ENCODE measurements at places on chromosomes 7 and 10.

- peak; percentile 8 for DNase-seq
Observed at GRCh38 chr7:149196151-149196704, 882 bp downstream of the ZNF282 start.

- no peak for DNase-seq
Observed at GRCh38 chr7:157757211-157757610, 420.4 kb downstream of the DNAJB6 start.

GRCh38 chr7:43220250-43220649, 107.8 kb downstream of the HECW1 start:
- no peak for DNase-seq

DNA sequence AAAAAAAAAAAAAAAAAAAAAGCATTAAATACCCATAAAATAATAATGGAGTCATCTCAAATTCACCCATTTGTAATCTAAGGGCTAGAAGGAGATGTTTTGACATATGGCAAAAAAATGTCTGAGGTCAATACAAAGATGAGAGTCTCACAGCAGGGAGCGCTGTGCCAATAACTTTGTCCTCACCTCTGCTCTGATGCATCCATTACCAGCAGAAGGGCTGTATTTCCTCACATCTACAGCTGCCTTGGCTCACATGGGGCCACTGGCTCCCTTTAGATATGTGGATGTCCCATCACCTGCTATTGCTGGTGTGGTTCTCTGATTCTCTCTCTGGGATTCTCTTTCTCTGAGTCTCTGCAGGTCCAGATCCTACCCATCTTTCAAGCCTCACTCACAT, 90.3 kb upstream of the FAM133B start:
- no peak for DNase-seq

- no peak for DNase-seq
Observed at GRCh38 chr10:72133517-72133916, 45.2 kb upstream of the SPOCK2 start.

DNA sequence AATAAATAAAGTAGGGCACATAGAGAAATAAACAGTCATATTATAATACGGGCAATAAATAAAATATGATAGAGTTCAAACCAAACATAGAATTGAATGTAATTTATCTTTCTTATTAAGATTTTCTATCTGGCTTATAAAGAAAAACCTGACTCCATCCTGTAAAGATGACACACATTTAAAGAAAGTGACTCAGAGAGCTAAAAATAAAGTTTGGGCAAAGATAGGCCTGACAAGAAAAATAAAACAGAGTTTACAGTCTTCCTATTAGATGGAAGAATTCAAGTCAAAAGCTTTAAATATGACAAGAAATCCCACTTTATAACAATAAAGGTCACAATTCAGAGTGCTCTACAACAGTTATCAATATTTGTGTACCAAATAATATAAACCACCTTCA, 580.6 kb downstream of the PHTF2 start:
- no peak for DNase-seq

GRCh38 chr10:42940487-42941294, 136.2 kb upstream of the RET start:
- DNase-seq, result no peak

GRCh38 chr10:132467464-132468149, 70.0 kb upstream of the INPP5A start:
- no peak for DNase-seq

- DNase-seq, result no peak
Observed at GRCh38 chr7:88540012-88540411, 219.5 kb upstream of the ZNF804B start.

DNA sequence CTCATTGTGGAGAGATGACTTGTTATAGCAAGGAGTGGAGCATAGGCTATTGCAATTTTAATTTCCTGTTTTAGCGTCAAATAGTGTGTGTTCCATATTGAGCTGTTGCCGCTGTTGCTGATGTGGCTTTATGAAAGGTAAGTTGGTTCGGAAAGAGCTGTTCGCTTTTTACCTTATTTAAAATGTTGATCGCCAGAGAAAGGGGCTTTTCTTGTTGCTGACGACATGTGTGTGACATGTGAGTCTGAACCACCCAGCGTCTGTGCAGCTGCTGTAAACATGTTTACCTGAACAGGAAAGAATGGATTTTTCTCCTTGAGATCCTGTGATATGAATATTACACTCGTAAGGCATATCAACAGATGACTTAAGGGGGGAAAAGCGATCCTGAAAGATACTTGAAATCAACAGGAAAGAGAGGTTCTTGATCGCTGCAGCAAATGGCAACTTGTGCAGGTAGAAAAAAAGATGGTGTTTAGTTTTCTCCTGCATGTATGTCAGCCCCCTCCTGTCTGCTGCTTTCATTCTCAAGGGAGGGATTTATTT, 2.5 kb downstream of the ZEB1 start:
- DNase-seq, result peak; percentile 45

DNA sequence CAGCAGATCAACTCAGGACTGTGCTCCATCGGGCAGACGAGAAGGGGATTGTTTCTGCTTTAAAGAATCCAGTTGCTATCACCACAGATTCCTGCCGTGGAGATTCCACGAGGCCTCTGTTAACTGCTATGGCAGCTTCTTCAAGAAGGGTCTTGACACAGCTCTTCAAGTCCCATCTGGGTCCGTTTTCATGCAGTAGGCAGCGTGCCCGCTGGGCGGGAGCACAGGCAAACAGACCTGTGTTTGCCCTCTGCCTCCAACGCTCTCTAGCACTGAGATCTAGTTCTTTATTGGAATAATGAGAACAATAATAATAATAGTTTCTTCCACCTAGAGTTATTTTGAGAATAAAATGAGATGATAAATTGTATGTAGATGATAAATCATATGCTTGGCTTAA, 127.2 kb upstream of the SP8 start:
- no peak for DNase-seq

- no peak for DNase-seq
Observed at GRCh38 chr10:116740971-116741370, 1.4 kb downstream of the HSPA12A start.

- DNase-seq, result no peak
Observed at GRCh38 chr7:117706210-117706609, 167.0 kb downstream of the CTTNBP2 start.

- DNase-seq, result no peak
Observed at GRCh38 chr7:158477866-158478265, 109.8 kb downstream of the PTPRN2 start.

- no peak for DNase-seq
Observed at GRCh38 chr10:113354711-113355110, 198.1 kb upstream of the HABP2 start.

DNA sequence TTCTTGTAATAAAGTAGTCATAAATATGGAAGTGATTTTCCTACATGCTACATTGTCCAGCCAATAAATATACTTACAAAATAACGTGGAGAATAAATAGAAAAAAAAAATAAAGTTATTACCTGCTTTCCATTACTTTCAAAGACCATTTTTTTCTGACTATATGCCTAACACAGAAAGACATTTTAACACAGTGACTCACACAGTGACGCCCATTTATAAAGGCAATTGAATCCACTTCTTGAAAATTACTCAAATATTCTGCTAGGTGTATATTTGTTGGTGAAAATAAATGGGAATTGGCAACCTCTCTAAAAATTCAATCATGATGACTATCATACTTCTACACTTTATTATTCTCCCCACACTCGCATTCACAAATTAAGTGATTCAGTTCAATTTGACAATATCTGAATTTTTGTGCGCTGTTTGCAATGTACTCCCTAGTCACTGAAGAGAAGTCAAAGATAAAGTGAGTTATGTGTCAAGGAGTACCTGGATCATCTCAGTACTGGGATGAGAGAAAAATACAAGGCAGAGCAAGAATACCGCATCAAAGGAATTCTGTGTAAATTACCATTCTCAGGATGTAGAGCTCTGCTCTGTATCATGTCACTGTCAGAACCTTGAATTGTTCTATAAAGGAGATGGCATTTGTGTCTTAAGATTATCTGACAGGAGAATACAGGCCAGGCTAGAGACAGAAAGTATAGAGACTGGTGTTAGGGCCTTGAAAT, 642.7 kb downstream of the IPMK start:
- DNase-seq, result no peak

DNA sequence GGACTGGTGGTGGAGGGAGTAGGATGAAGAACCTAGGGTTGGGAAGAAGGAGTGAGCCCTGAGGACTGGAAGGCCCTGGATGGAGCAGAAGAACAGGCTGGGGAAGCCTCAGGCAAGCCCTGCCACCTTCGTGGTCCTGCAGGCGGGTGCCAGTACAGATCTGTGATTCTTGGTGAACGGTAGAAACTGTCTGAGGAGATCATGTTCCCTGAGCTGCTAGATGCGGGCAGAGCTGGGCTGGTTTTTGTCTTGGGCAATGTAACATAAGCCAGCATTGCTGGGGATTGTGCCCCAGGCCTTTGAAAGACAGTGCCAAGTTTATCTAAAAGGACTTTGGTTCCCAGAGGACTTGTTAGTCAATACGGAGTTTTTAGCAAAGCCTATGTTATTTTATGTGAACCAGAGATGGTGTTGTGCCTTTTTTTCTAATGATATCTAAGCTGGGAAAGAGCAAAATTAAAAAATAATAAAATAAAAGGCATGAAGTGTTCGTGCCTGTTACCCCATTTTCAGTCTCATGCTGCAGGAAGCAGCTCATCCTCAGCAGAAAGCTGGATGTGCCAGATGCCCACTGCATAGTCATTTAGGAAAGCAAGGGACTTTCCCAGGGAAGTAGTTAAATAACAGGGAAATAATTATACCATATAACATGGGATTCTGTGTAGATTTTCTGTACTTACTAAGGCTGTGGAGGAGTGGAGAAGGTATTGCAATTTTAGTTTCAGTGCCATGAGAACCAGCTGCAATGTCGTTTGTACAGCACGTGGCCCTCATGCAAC, 24.4 kb upstream of the FIGNL1 start:
- no peak for DNase-seq

DNA sequence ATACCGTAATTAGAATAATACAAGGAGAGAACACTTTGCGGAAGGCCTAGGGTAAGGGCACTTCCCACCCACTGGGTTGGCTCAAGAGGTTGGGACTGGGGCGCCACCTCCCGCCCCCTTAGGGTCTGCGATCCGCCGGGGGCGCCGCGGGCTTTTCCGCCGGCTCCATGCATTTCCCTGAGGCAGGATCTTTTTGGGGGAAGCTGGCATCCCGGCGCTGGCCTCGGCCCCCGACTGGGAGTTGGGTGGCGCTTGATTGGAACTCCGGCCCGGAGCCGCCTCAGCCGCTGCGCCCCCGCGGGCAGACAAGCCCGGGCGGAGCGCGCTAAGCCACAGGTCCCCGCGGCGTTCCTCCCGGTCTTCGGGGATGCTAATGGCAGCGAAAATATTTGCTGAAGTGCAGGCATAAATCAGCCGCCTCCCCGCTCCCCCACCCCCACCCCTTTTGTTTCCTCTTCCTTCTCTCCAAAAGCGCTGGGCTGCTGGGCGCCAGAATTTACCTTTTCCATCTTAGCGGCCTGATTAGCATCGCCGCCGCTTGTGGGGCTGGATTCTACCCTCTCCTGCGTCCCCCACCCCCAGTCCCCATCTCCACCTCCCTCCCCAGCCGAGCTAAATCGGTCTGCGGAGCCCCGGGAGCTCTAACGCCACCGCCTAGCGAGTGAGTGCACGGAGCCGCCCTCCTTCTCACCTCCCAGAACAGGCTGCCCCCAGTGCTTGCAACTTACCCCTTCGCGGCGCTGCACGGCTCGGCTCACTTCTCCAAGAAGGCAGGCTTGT, 5.1 kb downstream of the UNC5B start:
- DNase-seq, result peak; percentile 46

GRCh38 chr7:81811956-81812865, 42.4 kb upstream of the HGF start:
- DNase-seq, result peak; percentile 31

DNA sequence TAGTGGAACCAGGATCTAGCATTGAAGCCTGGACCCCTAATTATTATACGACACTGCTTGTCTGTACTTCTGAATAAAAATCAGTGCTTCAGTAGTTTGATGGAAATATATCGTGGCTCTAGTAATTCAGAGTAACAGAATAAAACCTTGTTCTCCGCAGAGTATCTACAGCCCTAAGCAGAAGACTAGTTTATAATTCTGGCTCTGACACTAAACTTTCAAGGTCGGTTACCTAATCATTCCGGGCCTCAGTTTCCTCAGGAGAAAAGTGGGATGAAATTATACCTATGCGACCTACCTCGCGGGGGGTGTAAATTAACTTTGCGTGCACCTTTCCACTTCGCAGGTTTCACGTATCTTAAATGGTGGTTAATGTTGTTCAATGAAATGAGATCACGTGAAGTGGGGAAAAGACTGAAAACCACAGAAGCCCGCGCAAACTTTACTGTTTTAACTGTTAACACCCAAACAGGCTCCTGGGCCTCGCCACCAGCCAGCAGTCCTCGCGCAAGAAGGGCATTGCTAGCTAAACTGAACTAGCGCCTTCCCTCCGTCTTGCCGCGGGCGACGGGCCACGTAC, 615 bp downstream of the THAP5 start:
- no peak for DNase-seq

GRCh38 chr7:27860800-27861199, 120.8 kb downstream of the TAX1BP1 start:
- no peak for DNase-seq

GRCh38 chr10:59887972-59888640, 18.2 kb downstream of the CCDC6 start:
- DNase-seq, result no peak

DNA sequence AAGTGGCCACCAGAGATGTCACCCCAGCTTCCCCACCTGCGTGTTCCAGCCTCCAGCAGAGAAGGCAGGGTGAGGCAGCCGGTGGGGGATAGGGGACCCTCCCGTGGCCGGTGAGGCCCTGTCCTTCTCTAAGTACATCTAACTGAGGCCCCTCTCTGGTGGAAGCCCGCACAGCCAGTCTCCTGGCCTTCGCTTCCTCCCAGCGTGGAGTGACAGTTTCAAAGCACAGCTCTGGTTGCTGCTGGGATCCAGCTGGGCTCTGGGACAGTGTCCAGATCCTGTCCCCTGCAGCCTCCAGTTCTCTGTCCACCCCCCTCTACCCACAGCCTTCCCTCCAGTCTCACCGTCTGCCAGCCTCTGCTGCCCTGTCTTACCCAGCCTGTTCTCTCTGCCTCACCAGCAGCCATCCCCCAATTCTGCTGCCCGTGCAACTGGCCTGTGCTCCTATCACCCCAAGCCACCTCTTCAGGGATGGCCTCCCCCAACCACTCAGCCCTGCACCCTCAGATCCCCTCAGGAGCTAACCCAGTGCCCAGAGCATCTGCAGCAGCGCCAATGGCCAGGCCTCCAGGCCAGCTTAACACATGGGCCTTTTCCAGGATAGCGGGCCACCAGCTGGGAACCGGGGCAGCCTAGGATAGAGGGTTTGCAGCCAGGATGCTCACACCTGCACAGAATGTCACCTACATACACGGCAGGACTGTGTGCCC, 16.3 kb upstream of the SH2B2 start:
- no peak for DNase-seq

DNA sequence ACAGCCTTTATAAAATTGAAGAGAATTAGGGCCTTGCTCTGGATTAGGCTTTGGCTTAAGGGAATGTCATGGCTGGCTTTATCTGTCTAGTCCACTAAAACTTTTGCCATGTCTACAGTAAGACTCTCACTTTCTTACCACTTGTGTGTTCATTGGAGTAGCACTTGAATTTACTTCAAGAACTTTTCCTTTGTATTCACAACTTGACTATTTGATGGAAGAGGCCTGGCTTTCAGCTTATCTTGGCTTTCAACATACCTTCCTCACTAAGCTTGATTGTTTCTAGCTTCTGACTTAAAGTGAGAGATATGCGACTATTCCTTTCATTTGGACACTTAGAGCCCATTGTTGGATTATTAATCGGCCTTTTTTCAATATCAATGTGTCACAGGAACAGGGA, 96.1 kb downstream of the TPST1 start:
- no peak for DNase-seq

- DNase-seq, result no peak
Observed at GRCh38 chr10:14500172-14500765, 169.5 kb upstream of the FRMD4A start.

Data from hematopoietic multipotent progenitor cell (in vitro differentiated cells).